Left ventricle myocardium superior (tissue), 1 donor: ENCODE measurements at places on chromosomes 11 and 22.

DNA sequence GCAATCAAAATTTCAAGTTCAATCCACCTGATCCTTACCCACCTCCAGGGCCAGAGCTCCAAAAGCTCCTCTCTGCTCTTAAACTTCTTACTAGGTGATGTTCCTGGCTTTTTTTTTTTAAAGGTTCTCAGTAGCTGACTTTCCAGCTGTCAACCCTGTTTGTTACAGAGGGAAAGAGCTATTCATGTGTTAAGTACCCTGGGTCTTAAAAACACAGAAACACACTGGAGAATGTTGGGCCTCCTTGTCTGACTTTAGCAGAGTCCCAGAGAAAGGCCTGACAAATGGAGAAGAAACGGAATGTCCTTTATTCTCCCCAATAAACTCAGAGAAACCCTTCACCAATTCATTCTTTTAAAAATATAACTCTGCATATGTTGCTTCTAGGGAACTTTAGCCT is 3.2 kb downstream of the LRRC4C start:
- no peak for DNase-seq

- DNase-seq, result no peak
These were observed 130.4 kb upstream of the TEAD1 start for GRCh38 chr11:12543596-12544415.

- peak; percentile 23 for DNase-seq
These were observed 27.0 kb upstream of the MUC5B start for GRCh38 chr11:1195682-1196515.

DNA sequence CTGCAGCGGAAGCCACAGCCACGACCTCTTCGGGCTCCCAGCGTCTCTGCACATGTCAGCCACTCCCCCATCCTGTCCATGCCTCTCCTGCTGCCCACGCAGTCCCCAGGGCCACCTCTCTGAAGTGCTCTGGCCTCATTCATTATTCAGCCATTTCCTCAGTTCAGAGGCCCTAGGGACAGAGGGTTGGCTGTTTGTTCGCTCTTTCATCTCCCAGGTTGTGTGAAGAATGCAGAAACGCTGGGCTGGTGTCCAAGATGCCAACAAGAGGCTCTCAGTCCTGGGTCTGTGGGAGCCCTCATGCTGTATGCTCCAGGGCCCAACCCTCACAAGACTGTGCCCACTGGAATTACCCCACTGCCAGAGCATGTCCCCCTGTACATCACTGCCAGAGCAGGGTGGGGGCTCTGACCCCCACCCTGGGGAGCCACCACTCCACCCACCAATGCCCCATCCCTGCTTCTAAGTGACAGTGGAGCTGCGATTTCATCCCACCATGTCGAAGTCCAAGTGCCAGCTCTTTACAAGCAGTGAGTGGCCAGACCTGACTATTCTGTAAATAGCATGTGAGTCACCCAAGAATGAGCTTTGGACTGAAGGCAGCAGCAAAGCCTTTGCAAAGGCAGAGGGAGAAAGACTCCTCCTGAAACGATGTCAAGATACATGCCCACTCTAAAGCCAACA is 209.6 kb downstream of the BUD13 start:
- DNase-seq, result no peak

GRCh38 chr11:38411149-38411548 is 1813.1 kb upstream of the RAG2 start:
- DNase-seq, result no peak

GRCh38 chr22:39277142-39277607 is 32.4 kb upstream of the PDGFB start:
- no peak for DNase-seq

DNA sequence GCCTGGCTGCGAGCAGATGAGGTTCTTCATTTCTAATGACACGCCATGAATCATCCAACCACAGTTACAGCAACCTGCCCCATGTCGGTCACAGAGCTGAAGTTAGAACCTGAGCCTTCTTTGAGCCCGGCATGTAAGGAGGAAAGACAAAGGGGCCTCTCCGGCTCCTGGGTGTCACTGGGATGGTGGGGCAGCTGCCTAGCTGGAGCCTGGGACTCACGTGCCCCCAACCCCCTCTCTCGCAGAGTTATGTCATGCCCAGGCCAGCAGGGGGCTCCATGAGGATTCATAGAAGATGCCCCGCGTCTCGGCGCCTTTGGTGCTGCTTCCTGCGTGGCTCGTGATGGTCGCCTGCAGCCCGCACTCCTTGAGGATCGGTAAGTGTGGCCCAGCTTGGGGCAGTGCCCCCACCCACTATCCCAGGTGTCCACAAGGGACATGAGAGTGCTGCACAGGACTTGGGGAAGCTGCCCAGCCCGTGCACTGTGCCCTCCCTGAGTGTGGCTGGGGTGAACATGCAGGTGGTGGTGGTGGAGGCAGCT is 148.5 kb downstream of the GRIK4 start:
- DNase-seq, result peak; percentile 47

DNA sequence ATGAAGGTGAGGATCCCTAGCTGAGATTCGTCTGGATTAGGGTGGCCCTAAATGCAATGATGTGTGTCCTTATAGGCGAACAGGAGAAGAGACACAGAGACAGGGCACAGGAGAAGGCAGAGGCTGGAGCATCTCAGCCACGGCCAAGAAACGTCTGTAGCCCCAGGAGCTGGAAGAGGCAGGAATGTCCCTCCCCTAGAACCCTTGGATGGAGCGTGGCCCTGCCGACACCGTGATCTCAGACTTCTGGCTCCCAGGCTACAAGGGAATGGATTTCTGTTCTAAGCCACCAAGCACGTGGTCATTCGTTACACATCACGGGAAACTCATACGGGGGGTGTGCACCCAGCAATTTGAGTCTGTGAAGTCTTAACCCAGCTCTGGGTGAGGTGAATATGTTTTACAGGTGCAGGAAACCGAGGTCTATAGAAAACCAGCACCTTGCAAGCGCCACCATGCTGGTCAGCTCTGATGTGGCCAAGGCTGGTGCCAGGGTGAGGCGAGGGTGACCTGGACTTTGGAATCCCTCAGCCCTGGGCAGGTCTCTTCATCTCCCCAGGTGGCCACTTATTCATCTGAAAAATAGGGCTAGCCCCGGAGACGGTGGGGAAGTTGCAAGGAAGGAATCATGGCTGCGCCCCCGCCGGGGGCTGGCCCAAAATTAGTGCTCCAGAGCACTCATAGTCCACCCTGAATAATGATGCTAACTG is 89.5 kb upstream of the FGF3 start:
- DNase-seq, result no peak

- no peak for DNase-seq
These were observed 26.2 kb downstream of the TBC1D22A start for GRCh38 chr22:46788441-46789172.

DNA sequence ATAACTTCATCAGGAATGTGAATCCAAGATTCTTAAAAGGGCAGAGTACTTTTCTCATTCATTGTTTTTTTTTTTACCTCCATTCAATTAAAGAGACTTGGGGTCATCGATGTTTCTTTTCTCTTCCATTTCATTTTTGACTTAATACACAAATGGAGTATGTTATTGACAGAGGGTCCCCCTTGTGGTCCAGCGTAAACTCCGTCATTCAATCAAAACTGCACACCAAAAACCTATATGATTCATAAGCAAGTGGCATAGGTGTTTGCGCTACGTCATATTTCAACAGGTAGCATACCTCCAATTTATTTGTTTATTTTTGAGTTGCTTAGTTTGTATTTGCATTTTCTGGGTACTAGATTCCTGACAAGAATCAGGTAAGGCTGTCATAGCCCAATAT is 12.7 kb upstream of the FOLH1 start:
- no peak for DNase-seq

DNA sequence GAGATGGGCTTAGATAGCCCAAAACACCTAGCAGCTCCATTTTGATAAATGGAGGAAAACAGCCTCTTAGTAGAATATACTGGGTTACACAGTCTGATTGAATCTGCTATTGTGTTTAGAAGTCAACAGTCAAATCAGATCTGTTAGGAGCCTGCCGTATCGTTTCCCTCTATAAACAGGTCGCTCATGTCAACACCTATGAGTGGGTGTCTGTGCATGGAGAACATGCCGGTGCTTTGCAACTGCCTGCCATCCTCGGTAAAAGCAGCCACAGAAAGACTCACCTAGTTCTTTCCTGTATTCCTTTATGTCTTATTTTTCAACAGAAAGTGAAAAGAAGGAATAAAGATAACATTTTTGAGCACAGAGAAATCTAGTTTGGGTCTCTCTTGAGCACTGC is 99.4 kb downstream of the ETS1 start:
- DNase-seq, result peak; percentile 52

DNA sequence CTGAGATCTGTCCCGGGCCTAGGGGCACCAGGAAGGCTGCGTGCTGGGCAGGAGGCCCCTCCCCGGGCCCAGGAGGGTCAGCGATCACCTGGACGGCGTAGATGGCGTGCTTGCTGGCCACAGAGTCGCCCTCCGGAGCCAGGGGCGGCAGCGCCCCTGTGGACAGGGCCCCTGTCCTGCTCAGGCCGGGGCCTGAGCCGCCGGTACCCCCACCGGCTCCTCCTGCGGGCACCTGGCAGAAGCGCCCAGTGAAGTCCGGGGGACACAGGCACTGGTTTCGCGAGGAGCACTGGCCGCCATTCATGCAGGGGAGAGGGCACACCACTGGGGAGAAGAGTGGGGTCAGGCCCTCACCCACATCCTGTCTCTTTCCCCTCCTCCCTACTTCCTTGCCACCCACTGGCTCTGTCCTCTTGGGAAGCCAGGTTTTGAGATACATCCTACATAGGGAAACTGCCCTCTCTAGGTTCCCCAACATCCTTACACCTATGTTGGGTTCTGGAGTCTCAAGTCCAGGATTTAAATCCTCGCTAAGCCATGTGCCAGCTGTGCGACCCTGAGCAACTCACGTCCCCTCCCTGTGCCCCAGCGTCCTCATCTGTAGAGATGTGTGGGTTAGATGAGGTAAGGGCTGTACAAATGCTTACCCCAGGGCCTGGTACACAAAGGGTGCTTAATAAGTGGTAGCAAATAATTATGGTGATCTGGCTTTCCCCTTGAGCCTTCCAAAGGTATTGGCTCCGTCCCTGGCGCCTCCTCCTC is 3.9 kb downstream of the LTBP3 start:
- no peak for DNase-seq

- no peak for DNase-seq
These were observed 5.6 kb downstream of the AP1B1 start for GRCh38 chr22:29382580-29383302.

GRCh38 chr11:43234881-43235280 is 76.9 kb upstream of the API5 start:
- DNase-seq, result no peak

DNA sequence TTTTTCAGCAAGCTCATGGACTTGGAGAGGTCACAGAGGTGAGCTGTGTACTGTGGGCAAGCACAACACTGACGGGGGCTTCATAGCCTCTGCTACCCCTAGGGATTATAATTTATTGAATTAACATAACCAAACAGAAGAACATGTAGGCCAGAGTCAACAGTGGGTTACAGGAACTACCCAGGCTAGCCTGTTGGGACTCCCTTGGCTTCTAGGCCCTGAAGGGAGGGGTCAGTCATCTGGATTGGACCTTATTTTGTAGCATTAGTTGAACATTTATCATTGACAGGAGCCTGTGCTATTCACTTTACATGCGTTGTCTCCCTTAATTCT is 56.9 kb downstream of the KREMEN1 start:
- DNase-seq, result no peak

DNA sequence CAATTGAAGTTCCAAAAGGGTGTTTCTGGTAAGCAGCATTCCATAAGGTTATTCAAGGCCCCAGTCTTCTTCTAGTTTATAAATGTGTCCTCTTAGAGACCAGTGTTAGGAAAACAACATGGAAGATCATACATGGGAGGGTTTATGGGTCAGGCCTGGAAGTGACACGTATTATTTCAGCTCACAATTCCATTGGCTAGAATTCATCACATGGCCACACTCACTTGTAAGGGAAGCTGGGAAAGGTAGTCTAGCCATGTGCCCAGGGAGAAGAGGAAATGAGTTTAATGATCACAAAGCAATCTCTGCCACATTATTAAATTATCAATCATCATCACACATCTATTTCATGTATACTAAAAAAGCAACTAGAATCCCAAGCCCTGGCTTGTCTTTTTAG is 181.7 kb upstream of the TBCEL start:
- DNase-seq, result no peak

- no peak for DNase-seq
These were observed 76.8 kb upstream of the BIRC3 start for GRCh38 chr11:102240502-102240901.

GRCh38 chr22:50303848-50304527 is 3.5 kb downstream of the PLXNB2 start:
- peak; percentile 74 for DNase-seq

DNA sequence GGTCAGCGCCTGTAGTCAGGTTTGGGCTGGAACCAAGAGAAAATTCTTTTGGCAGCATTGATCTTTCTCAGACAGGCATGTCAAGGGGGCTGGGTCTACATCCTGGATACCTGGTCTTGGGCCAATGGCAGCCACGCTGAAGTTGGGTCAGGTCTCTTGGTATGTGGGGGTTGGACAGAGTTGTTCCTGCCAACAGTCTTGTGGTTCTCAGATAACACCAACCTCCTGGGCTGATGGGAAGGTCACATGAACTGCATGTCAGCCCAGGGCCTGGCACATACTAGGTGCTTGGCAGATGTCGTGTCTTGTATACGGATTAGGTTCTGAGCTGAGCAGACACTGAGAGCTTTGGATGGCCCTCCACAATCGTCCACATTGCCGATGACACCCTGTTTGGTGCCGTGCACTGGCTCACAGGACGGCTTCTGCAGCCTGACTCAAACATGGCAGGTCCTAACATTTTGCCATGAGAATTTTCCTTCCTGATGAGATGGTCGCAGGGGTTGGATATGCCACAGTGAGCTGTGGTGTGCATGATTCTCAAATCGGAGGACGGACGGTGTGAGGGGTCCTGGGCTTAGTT is 42.0 kb downstream of the FBLN1 start:
- DNase-seq, result peak; percentile 62

DNA sequence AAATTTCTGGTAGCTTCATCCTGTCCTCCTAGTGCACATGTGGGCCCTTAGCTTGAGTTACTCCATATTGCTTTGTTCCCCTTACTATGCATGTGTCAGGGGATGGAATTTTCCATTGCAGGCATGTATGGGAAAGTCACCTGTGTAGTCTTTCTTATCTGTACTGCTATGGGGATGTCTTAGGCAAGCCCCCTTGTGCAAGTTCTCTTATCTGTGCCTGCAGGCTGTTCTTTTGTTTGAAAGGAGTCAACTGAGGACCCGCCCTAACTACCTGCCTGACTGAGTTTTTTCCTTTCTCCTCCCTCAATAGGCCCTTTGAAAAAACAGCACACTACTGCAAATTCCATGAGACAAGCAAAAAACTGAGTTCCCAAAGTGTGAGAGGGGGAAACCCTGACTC is 8.7 kb downstream of the OR8K5 start:
- DNase-seq, result no peak
